ENCODE measurements at places on chromosomes 1 and 21. TPM values are rescaled to one million over a fixed set of nuclear protein-coding genes. Genes with fewer than 3 reads are reported as not detected.

Gene URB1
- total RNA-seq: 13.7 TPM

DNA sequence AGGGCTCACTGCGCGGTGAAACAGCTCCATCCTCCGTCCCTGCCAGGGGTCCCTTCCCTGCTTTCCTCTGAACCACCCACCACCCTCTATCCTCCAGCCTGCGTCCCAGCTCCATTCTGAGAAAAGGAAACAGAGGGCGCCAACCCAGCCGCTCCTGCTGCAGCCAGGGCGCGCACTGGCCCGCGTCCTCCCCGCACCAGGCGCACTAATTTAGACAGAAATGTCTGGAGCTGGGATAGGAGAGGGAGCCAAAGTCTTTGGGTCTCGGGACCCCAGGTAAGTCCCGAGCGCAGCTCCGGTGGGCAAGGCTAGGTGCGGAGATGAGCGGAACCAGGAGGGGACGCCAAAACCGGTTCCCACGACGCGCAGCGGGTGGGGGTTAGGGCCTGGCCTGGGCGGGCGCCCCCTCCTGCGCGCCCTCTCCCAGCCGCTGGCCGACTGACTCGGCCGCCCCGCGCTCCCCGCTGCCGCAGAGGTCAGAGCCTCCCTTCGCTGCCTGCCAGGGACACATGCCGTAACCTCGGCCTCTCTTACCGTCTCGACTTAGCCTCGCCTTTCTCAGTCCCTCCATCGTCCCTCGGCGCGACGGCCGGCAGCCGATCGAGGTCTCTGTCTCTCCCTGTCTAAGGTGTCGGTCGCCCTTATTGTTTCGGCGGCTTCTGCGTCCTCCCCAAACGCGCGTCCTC, 2.0 kb downstream of the CAMK2N1 start:
- no peaks in the 10 kb centered on the region for H3K36me3 ChIP-seq
- peaks cover 48% of the 10 kb centered on the region for H3K27me3 ChIP-seq
- DNase-seq: no peak
- peaks cover 5% of the 10 kb centered on the region for H3K4me1 ChIP-seq

GRCh38 chr1:244664353-244664752, 11.4 kb downstream of the DESI2 start:
- no peak overlapping the region for H3K27ac ChIP-seq
- no peak overlapping the region for H3K4me3 ChIP-seq
- no peaks in the 10 kb centered on the region for H3K27me3 ChIP-seq
- no peaks in the 10 kb centered on the region for H3K36me3 ChIP-seq
- no peak for DNase-seq

DNA sequence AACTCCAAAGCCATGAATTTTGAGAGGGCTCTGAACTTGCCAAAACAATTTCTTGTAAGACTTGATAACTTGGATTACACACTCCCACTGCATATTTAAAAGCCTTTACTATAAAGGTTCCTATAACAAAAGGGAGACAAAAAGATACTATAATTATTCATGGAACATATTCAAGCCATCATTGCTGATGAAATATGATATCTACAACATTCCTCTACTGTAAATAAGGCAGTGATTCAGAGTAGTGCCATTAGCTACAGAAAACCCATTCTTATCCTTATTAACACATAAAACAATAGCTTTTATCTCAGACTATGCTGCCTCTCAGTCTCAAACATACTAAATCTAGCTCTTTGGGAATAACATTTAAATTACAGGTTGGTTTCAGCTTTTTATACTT, 675.5 kb upstream of the CXADR start:
- no peaks in the 10 kb centered on the region for H3K4me1 ChIP-seq
- H3K27me3 ChIP-seq: no peaks in the 10 kb centered on the region
- no peak overlapping the region for H3K4me3 ChIP-seq
- no peak for DNase-seq
- H3K36me3 ChIP-seq: no peaks in the 10 kb centered on the region
- H3K27ac ChIP-seq: no peak overlapping the region

- no peaks in the 10 kb centered on the region for H3K4me1 ChIP-seq
- H3K4me3 ChIP-seq: no peak overlapping the region
Measured at GRCh38 chr1:31657972-31658510, 13.4 kb upstream of the PEF1 start.

Gene RBM34
- 58.4 TPM for total RNA-seq

All from gastrocnemius medialis (tissue), 4 donors.